ENCODE measurements at places on chromosomes 7 and 10.
A peak's percentile ranks its signal among the peaks of the same experiment; 100 is the strongest.

- no peak for DNase-seq
Observed at GRCh38 chr7:50724526-50725520, 57.9 kb downstream of the GRB10 start.

GRCh38 chr7:158075633-158076001 is 512.0 kb downstream of the PTPRN2 start:
- no peak for DNase-seq

DNA sequence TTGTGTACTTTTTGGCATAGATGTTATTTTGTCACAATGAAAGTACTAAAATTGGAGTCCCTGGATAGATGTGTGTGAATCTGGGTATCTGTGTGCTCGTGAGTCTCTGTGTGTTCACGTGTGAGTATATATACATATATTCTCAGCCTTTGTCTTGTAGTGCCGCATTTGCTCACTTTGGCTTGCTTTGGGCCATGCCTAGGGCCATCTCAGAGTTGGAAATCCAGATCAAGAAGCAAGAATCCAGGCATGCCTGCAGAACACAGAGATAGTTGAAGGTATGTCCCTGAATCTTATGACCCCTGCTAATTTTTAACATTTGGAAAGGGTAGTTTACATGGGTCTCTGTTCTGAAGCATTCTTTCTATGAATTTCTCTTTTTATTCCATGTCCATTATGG is 208.7 kb downstream of the PHTF2 start:
- DNase-seq, result no peak

- no peak for DNase-seq
Observed at GRCh38 chr7:17710312-17710711, 230.0 kb downstream of the SNX13 start.

- DNase-seq, result no peak
Observed at GRCh38 chr10:52128056-52128683, 185.9 kb upstream of the DKK1 start.

GRCh38 chr10:92801978-92802872 is 46.1 kb upstream of the EXOC6 start:
- no peak for DNase-seq

DNA sequence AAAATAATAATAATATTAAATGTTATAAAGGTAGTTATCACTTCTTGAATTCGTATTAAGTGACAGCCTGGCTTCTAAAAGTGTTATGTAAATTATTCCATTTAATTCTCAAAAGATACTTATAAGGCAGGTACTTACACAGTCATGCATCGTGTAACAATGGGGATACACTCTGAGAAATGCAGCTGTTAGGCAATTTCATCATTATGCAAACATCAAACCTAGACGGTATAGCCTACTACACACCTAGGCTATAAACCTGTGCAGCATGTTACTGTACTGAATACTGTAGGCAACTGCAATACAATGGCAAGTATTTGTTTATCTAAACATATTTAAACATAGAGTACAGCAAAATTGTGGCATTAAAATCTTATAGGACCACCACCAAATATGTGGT is 1.5 kb downstream of the IFIT1 start:
- DNase-seq, result no peak

- no peak for DNase-seq
Observed at GRCh38 chr10:68537796-68538195, 10.5 kb upstream of the SLC25A16 start.

GRCh38 chr10:17802976-17803375 is 6.2 kb upstream of the MRC1 start:
- no peak for DNase-seq

GRCh38 chr7:98206451-98207330 is 4.5 kb upstream of the BHLHA15 start:
- no peak for DNase-seq

- DNase-seq, result peak; percentile 2
Observed at GRCh38 chr7:22726345-22726906, 574 bp upstream of the IL6 start.

DNA sequence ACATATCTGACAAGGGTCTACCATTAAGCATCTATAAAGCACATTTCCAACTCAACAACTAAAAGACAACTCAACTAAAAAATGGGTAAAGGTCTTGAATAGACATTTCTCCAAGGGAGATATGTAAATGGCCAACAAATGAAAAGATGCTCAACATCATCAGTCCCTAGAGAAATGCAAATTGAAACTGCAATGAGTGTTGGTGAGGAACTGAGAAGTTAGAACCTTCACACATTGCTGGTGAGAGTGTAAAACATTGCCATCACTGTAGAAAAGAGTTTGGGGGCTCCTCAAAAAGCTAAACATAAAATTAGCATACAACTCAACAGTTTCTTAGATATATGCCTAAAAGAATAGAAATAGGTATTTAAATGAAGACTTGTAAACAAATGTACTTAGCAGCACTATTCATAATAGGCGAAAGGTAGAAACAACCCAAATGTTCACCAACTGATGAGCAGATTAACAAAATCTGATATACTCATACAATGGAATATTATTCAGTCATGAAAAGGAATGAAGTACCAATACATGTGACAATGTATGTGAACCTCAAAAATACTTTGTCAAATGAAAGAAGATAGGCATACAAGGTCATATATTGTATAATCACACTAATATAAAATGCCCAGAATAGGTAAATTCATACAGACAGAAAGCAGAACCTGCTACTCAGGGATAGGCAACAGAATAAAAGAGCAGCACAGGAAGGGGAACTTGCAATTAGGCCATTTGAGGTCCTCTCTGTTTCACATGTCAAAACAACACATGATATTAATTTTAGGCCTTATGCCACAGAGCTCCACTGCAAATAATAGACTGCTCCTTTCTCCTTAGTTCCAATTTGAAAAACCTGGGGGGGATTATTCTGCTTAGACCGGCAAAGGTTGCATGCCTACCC is 10.6 kb upstream of the LRRC72 start:
- DNase-seq, result no peak

DNA sequence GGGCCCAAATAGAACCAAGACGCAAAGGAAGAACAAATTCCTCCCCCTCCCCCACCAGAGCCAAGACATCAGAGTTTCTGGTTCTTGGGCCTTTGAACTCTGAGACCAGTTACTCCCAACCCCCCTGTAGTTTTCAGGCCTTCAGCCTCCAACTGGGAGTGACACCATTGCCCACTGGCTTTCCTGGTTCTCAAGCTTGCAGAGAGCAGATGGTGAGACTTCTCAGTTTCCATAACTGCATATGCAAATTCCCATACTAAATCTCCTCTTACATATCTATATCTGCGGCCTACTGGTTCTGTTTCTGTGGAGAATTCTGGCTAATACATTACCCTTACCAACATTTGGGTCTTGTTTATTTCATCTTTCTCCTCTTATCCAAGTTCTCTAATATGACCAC is 762.9 kb downstream of the GRM8 start:
- no peak for DNase-seq

DNA sequence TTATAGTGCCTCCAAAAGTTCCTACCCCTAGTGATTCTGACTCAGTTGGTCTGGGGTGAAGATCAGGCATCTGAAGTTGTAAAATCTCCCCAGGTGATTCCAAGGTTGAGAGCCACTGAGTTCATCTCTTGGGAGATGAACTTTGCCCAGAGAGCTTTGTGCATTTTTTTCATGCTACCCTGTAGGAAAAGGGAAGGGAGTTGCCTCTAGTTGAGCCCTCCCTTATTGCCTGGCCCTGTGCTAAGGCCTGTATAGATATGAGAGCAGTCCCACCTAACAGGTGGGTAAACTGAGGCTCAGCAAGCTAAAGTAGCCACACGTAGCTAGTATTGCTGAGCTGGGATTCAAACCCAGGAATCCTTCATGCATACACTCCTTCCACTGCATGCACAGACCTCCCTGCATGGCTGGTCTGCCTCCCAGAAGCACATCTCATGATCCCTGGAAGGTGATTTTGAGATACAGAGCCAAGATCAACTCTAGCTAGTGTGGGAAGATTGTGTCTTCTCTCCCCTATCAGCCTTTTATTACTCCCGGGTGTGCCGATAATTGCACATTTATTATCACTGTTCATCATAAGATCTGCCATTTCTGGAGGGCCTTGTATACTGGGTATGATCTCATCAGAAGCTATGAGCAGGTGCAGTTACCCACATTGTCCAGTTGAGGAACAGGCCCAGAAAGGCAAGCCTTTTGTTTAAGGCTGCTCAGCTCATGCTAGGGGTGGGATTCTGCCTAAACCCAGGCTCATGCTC is 47.0 kb downstream of the TBATA start:
- no peak for DNase-seq

DNA sequence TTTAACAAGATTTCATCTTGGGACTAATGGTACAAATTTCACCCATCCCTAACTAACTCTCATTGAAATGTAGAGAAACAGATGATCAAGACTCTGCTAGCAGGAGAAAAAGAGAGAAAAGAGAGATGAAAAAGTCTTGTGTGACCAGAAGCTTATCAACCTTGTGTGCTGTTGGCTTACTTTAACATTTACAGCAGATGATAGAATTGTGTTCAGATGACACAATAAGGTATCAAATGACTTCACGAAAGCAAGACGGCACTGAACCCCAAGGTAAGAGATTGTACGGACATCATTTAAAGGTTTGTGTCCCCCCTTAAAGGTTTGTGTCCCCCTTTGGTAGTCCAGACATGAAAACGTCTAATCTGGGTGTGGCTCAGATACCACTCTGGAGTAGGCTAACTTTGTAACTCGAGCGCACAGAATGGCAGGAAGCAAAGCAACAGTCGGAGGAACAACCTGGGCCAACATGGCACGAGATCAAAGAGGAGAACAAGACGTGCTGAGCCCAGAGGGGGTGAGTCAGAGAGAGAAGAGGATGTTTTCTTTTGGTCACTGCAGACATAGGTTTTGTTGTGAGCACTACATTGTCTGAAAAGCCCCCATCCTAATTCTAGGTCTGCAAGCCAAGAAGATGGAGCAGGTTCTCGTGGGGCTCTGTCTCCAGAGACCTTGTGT is 10.4 kb upstream of the LMBR1 start:
- peak; percentile 18 for DNase-seq

- DNase-seq, result no peak
Observed at GRCh38 chr10:102394801-102395399, 605 bp upstream of the NFKB2 start.

GRCh38 chr7:2399848-2400587 is 3.4 kb upstream of the CHST12 start:
- no peak for DNase-seq

DNA sequence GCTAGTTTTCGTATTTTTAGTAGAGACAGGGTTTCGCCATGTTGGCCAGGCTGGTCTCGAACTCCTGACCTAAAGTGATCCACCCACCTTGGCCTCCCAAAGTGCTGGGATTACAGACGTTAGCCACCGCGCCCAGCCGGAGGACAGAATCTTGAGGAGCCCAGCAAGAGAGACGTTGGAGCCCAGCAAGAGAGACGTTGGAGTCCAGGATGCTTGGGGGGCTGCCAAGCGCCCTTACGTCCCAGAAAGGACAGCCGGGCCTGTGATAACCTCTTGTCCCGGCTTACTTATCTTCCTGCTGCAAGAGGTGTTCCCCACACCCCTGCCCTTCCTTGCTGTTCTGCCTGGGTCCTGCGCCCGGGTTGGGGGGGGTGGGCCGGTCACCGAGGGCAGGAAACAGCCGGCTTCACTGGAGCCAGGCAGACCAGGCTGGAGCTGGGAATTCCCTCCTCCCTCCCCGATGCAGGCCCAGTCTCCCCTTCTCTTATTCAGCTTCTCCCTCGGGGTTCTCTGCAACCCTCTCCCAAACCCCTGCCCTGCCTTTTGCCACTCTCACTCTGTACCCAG is 1.9 kb upstream of the EPHB4 start:
- no peak for DNase-seq

DNA sequence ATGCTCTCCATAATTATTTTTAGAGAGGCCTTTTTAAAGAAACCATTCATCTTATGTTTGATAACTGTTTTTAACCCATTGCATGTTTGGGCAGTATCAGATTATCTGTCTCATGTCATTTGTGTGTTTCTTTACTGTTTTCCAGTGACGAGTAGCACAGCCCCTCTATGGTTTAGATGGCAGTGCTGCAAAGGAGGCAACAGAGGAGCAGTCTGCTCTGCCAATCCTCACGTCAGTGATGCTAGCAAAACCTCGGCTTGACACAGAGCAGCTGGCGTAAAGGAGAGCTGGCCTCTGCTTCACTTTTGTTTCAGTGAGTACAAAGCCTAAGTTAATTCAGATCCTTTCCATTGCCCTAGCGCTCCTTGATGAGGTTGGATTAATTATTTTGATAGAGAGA is 80.4 kb upstream of the GARIN1A start:
- no peak for DNase-seq

DNA sequence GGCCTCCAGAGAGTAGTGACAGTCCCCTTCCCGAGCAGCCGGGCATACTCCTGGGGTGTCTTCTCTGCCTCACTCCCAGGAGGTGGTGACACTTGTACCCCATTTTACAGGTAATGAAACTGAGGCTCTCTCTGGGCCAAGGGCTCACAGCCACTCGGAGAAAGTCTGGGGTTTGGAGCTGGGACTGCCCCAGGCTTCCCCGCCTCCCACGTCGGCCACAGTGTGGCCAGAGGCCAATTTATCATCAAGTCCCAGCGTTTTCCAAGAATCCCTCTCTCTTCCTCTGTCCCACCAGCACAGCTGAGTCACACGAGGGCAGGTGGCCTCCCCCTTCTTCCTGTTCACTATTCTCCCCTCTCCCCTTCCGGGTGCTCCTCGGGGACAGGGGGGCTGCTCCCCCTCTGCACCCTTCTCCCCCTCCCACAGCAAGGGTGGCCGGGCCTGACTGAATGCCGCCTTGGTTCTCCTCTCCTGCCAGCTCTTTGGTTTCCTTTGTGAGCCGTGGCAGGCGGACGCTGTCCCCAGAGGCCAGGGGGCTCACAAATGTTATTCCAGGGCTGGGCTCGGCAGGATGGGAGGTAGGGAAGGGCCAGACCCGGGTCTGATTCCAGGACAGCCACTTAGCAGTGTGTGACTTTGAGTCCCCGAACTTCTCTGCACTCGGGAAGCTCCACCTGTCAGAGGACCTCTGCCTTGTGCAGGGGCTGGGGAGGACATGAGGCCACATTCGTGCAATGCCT is 17.7 kb downstream of the CLIP2 start:
- DNase-seq, result no peak

DNA sequence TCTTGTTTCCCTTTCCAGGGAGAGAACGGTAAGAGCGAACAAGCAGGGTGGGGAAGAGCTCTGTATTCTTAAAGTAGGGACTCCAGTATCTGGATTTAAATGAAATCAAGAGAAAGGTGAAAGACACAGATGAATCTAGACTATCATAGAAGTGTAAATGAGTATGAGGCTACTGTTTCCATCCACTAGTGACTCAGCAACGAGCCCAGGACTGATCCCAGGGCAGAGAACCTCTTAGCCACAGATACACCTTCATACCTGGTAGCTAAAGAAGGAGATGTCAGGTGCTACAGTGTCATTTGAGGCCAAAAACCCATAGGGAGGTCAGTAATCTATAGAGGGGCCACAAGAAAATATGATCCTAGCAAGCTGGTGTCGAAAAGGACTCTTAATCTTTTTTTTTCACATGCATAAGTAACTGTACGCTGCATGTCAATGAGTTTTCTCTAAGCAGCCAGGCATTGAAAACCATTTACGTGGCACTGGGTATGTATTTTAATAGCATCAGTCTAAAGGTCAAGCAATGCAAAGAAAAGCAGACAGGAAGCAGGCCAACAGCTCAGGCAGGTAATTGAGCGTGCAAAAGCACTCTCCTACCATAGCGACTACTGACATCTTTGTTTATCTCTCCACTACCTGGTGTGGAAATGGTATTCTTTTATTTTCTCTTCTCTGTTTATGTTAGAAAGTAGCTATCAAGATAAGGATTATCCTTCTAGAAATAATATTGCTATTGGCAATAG is 91.5 kb upstream of the EGR2 start:
- no peak for DNase-seq

Data from stimulated activated CD8-positive, alpha-beta memory T cell treated with anti-CD3 and anti-CD28 coated beads, Interleukin-2, amount 100 ng/mL, for 1 hour (primary cell).